Testis (tissue), 5 donors: ENCODE measurements at places on chromosomes 3 and 15.

GRCh38 chr15:66603301-66604179, 37.7 kb upstream of the LCTL start:
- DNase-seq = peak; percentile 74

DNA sequence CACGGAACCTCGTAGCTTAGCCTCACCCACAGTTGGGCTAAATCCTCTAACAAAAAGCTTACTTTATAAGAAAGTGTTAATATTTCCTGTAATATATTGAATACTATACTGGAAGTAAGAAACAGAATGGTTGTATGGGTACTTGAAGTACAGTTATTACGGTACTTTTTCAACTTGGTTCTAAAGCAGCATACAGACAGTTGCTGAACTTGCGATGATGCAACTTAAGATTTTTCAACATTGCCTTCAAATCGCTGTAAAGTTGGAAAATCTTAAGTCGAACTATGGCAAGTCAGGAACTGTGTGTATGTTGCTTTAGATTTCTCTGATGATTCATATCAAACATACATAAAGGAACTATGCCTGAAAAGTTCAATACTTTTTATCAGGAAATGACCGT, 204.4 kb upstream of the C2CD4B start:
- DNase-seq = no peak

GRCh38 chr3:94875149-94875548, 812.3 kb downstream of the NSUN3 start:
- no peak for DNase-seq

GRCh38 chr15:69718916-69719315, 266.3 kb downstream of the RPLP1 start:
- peak; percentile 27 for DNase-seq

GRCh38 chr3:11240496-11240895, 31.7 kb upstream of the ATG7 start:
- no peak for DNase-seq

- no peak for DNase-seq
Measured at GRCh38 chr3:158470944-158471638, 99.9 kb upstream of the MLF1 start.
